ENCODE measurements at places on chromosomes 4 and X.

DNA sequence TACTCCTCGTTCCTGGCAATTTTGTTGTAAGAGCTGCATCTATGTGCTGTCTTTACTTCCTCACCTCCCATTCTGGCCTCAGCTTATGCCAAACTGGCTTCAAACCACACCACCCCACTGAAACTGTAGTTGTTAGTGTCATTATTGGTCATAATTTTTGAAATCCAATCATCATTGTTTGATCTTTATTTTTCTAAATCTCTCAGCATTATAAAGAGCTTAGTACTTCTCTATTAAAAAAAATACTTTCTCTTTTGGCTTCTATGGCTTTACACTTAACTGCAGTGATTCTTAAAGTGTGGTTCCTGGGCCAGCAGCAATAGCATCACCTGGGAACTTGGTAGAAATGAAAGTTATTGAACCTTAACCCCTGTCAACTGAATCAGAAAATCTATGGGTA is 83.5 kb upstream of the GRPR start:
- no peak for DNase-seq

DNA sequence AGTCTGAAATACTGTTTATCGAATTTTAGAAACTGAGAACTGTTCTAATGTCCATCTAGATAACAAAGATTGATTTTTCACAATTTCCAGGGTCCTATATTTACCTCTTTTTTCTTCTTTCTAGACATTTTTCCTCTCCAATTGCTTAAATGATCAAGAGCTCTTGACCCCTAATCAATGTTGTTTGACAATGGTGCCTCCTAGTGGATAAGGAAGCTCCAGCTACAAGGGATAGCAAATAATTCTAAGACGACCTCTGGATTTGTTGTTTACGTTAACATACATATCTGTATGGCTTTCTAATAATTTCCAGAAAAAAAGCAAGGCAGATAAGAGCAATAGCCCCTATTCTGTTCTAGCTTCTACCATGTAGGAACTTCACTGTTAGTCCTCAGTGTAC is 35.8 kb downstream of the GPR82 start:
- DNase-seq = no peak

GRCh38 chr4:161813889-161814288 is 349.9 kb downstream of the FSTL5 start:
- DNase-seq = no peak

DNA sequence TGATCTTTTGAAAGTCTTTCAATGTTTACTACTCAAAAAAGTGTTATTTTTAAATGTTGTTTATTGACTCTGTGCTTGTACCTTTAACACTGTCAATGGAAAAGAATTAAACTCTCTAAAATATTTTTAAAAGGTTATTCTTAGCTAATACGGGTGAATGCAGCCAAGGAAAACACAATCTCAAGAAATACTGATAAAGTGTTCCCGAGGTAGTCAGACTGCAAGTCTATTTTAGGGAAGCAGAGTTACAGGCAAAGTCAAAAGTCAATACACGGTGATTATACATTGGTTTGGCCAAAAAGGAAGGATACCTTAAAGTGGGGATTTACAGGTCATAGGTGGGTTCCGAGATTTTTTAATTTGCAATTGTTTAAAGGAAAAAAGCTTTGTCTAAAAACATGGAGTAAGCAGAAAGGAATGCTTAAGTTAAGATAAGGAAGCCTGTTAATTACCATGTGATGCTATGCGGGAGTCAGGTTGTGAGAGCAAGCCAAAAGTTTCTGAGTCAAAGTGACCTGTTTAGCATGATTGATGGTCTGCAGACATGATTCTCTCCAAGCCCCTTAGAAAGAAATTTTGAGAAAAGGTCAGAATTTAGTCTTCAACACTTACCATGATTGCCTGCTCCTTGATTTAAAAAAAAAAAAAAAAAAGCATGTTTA is 288.4 kb downstream of the KLHL4 start:
- no peak for DNase-seq

DNA sequence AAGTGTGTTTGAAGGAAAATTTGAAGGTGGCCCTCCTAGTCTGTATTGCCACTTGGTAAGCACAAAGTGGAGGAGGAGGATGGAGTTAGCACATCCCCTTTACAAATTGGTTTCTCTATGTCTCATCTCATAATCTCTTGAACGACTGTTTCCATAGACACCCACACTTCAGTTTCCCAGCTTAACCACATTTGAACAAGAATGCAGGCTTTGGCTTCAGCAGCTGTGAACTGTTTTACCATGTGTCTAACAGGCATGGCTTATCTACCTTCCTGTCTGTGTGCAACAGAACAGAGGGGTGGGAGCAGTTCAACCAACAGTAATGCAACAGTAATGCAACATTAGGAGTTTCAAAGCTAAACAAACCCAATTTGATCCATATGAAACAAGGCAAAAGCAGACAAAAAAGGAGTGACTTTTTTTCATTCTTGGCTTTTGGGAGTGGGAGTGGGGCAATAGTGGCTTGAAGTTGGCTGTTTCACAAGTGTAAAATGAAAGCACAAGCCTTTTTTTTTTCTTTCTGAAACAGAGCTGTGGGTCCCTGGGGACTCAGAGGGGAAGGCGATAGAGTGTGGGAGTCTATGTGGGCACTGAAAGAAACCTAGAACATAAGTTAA is 108.0 kb downstream of the ITM2A start:
- no peak for DNase-seq

- DNase-seq = no peak
These were observed 144.3 kb upstream of the SMAD1 start for GRCh38 chr4:145337391-145337790.

DNA sequence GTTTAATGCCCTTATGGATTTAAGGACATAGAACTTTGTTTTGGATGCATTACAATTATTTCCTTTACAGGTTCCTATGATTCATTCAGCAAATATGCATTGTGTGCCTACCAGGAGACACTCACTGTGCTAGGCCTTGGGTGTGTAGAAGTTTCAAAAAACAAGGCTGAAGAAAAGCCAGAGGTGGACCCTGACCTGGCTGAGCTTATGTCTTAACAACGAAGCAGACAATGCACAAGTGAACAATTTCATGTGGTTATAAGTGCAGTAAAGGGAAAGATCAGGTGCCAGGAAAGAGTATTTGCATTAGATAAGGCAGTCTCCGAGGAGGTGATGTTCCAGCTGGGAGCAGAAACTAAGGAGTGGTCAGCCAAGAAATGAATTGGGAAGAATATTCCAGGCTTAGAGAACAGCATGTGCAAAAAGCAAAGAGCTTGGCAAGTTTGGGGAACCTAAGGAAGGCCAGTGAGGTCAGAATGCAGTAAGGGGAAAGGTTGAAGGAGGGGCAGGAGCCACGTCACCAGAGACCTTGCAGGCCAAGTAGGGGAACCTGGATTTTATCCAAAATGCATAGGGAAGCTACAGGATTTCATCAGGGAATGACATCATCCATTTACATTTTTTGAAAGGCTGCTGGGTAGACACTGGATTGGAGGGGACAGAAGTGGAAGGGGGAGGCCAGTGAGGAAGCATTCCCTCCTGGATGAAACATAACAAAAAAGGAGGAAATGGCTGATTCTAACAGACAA is 193.6 kb downstream of the SOWAHB start:
- no peak for DNase-seq

DNA sequence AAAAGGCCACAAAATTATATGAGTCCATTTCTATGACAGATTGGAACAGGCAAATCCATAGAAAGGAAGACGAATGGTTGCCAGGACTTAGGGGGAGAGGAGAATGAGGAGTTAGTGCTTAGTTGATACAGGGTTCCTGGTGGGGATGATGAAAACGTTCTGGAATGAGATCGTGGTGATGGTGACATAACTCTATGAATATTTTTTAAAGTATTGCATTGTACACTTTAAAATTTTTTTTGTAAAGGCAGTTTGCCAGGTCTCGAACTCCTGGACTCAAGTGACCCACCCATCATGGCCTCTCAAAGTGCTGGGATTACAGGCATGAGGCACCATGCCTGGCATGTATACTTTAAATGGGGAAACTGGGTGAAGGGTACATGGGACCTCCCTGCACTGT is 9.9 kb upstream of the CCNQ start:
- no peak for DNase-seq

DNA sequence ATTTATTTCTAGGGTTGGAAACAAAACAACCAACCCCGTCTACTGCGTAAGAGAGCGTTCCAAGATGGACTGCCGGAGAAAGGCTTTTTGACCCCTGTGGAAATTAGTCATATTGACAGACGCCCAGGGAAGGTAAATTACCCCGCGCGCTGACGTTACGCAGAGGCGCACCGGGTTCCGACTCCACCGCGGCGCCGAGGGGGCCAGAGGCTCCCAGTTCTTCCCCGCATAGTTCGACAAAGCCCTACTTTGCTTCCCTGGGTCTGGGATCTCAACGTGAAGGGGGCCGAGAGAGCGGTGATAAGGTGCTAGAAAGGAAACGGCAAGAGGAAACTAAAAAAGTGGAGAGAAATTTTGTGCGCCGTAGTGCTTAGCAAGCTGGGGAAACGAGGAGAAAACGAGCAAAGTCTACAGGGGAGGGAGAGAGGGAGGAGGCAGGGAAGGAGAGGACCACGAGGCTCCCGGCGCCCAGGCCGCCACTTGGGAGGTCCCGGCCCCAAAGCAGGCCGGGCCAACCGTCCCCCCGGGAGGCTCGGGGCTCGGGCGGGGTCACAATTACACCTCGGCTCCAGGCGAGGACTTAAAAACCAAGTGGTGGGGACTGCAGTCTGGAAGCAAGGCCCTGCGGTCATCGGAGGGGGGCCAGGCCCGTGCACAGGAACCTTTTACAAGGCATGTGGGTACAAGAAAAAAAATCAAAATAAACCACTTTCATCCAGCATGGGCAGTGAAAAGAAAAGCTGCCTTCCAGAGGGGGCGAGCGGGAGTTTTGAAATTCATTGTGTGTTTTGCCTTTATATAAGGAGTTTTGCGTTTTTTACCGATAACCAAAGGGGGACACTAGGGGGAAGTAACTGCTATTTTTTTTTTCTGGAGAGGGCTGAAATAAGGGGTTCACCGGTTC is 13.2 kb downstream of the HAND2 start:
- no peak for DNase-seq

GRCh38 chr4:155487210-155487609 is 110.4 kb upstream of the MAP9 start:
- no peak for DNase-seq

GRCh38 chr4:113447769-113448168 is 313.8 kb downstream of the CAMK2D start:
- no peak for DNase-seq

- no peak for DNase-seq
These were observed 53.0 kb upstream of the GABRA2 start for GRCh38 chr4:46442963-46443362.

DNA sequence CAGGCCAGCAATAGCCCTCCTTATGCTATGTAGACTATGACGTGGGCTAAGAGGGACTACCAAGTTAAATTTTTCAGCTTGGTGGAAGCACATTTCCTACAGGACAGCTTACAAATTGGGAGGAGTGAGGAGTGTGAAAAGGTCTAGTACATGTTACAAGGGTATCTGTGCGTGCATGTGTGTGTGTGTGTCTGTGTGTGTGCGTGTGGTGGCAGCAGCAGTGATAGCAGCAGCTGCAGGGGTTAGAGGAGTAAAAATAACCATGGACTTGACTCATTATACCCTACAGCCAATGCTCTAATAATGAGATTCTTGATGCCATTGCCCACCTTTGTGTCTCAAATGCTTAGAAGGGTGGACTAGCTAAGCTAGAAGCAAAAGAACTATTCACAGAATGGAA is 88.6 kb downstream of the SLC9A7 start:
- no peak for DNase-seq

DNA sequence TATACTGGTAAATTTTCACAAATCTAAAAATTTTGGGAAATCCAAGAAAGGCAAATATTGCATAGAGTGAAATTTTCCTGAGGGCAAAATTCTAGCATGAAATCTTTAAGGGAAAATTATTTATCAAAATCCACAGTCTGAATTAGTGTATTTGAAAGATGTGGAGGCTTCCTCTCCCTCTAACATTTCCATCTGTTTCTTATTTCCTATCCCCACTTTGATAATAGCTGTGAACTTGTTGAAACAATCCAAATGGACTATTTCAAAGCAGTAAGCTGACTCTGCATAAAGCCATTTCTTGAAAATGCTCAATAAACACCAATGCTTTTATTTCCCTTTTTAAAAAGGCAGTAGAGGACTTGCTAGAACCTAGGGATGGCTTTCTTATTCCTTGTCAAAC is 107.3 kb upstream of the PABPC4L start:
- DNase-seq = no peak

GRCh38 chrX:38699121-38699520 is 102.1 kb upstream of the MID1IP1 start:
- DNase-seq = no peak

- DNase-seq = no peak
These were observed 974.3 kb upstream of the INTU start for GRCh38 chr4:126658411-126658810.

GRCh38 chrX:105488716-105489115 is 268.2 kb upstream of the TEX13A start:
- DNase-seq = no peak

DNA sequence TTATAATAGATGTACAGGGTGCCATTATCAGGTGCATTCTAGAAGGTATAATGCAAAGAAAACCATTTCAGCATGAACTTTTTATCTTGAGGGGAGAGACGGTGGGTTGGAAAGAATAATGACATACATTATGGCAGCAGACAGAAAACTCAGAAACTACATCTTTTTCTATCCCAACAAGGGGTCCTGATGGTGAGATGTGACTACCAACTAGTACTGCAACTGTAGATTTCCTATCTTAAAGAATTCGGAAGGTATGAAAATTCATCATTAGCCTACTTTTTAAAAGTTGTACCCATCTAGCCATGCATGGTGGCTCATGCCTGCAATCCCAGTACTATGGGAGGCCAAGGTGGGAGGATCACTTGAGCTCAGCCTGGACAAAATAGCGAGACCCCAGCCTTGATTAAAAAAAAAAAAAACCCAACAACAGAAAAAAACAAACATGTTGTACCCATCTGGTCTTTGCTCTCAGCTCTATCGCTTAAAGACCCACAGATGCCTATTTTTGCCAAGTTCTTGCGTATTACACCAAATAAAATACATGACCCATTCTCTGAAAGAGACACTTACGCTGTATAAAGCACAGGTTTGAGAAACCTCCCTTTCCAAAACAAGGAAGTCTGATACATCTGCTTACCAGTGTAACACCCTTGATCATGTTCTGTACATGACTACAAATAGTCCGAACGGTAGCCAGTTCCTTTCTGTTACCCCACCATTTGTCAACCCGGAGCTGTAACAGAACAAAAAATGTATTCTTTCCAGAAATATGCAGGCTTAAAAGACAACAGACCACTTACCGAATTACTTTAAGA is 1.6 kb downstream of the RPL9 start:
- no peak for DNase-seq

DNA sequence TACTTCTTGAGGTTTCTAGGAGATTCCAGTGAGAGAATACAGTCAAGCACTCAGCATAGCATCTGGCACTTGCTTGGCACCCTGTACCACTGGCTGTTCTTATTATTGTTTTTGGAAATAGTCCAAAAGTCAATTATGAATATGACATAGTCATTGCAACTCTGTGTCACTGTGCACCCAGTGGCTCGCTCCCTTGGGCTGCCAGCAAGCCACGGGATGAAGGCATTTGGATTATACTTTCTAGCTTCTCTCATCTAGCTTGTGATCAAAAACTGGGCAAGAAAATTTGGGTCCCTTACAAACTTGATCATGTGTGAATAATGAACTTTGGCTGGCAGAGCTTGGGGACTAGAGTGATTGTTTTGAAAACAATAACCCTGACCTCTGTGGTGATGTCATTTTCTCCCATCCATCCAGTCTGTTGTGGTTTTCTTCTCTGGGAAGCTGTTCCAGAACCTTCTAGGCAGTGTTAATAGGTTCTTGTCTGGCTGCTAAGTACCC is 32.7 kb upstream of the LIMCH1 start:
- DNase-seq = no peak

GRCh38 chrX:16199343-16199742 is 32.1 kb downstream of the MAGEB17 start:
- no peak for DNase-seq

Data from activated CD8-positive, alpha-beta memory T cell treated with anti-CD3 and anti-CD28 coated beads, Interleukin-2, amount 50 U/mL, for 48 hours (primary cell).